ENCODE measurements at places on chromosomes 11 and 22.
A peak's percentile ranks its signal among the peaks of the same experiment; 100 is the strongest.

DNA sequence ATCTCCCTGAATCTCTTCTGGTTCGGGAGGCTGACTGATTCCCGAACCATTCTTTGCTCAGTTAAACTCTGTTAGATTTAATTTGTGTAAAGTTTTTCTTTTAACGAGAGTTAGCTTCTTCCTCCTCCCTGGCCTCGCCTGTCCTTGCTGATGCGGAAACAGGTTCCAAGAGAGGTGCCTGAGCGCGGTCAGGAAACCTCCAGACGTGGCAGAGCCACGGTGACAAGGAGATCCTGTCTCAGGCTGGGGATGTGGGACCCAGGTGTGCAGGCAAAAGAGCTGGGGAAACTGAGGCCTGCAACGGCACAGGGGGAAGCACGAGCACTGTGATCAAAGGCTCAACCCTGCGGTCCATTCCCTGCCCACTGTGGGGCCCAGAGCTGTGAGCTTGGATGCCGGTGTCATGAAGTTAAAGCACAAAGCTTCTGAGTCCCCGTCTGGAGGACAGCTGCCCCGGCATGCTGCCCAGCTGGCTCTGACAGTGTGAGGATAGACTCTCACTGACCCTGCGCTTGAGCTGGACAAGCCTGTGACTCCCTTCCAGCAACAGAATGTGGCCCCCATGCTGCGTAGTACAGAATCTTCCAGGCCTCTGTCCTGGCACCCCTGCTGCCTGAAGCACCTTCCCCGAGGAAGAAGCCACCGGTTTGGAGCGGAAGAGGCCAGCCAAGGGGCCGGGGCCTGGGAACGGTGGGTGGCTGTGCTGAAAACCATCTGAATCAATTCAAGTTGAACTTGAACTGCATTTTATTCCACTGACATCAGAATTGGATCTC is 960.6 kb downstream of the BRD1 start:
- DNase-seq: no peak

DNA sequence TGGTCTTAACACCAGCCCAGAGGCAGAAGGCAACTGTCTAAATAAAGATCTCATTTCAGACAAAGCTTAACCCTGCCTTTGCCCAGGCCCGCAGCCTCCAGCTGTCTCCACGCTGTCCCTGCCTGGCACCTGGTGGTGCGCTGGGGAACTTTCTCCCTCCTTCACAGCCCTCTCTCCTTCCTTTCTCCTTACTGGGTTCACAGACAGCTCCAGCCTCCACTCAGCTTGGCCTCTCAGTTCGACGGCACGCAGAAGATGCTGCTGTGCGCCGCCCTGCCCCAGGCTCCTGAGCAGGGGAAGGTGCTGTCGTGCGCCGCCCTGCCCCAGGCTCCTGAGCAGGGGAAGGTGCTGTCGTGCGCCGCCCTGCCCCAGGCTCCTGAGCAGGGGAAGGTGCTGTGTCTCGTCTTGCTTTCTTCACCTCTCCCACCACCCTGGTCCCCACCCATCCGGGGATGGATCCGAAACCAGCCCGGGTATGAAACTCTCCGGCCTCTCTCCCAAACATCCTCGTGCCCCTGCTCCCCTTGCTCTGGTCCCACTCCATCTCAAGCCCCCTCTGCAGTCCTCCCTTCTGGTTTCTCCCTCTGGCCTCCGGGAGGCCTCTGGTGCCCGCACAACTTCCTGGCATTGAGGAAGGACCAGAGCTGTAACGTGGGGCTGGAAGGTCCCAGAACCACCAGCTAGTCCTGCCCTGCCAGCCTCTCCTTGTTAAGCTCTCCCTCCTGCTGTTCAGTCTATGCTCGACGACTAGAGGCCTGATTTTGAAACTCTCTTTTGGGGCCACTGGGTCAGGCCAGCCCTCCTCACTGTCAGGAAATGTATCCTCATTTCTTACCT is 22.9 kb upstream of the JAM3 start:
- DNase-seq: no peak

- no peak for DNase-seq
These were observed 23.8 kb upstream of the PARVA start for GRCh38 chr11:12353534-12353933.

DNA sequence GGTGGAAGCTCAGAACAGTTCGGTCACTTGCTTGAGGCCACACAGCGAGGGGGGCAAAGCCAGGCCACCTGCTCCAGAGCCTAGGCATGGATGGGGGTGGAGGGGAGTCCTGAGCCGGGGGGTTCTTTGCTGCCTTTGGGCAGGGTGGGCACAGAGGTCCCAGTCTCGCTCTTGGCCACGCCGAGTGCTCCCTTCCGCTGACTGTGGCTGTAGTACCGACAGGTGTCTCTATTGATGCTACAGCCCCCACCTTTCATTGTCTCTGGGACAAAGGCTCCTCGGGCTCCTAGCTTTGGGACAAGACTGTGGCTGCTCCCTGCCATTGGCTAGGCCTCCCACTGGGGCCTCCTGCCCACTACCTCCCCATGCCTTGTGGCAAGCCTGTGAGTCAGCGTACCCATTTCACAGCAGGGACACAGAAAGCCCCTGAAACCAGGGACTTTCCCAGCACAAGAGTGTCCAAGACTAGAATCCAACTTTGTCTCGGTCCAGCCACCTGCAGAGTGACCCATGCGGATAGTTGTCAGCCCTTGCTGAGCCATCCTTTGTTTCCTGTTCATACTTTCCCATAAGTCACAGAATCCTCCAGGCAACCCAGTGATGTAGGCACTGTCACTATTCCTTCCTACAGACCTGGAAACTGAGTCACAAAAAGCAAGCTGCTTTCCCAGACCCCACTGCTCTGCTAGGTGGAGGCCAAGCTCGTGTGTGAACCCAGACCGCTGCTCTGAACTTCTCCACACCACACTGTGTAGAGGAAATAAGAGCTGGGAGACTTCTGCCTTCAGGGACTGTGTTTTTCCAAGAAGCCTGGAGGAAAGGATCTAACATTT is 17.2 kb downstream of the MYEOV start:
- peak; percentile 75 for DNase-seq

DNA sequence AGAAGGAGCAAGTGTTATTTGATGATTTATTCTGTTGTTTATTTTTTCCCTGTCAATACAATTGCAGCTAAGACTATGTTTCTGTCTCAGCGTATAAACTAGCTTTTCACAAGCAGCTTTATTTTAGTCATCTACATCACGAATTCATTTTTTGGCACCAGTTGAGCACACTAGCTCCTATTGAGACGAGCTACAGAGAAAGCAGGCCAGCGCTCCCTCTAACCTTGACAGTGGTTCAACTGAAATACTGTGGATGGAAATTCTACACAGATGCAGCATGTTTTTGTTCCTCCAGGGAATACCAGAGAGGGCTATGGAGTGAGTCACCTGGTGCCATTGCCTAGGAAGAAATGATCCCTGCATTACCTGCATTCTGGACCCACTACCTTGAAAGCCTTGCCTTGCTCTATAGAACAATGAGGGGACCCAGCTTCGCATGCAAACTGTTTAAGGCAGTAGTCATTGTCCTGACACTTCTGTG is 108.2 kb upstream of the ARHGAP42 start:
- no peak for DNase-seq
